Aorta (tissue), 5 donors: ENCODE measurements at places on chromosomes 7 and 10. TPM values are rescaled to one million over a fixed set of nuclear protein-coding genes. Genes with fewer than 3 reads are reported as not detected.
A peak's percentile ranks its signal among the peaks of the same experiment; 100 is the strongest.

GRCh38 chr10:102316421-102316820, 71.1 kb downstream of the GBF1 start:
- no peak for DNase-seq
- no peak overlapping the region for H3K4me3 ChIP-seq
- H3K27me3 ChIP-seq, result no peaks in the 10 kb centered on the region
- no peak overlapping the region for H3K27ac ChIP-seq
- no peaks in the 10 kb centered on the region for H3K4me1 ChIP-seq
- no peaks in the 10 kb centered on the region for H3K36me3 ChIP-seq

GRCh38 chr7:108418946-108419345, 37.3 kb downstream of the NRCAM start:
- DNase-seq, result no peak
- H3K4me3 ChIP-seq, result no peak overlapping the region
- H3K27me3 ChIP-seq, result peaks cover 3% of the 10 kb centered on the region
- H3K36me3 ChIP-seq, result no peaks in the 10 kb centered on the region

GRCh38 chr7:122304319-122304975, at the start of gene FEZF1:
Gene FEZF1, minus strand, starts transcription at chr7:122304750. Its CDS starts 313 bp downstream, at chr7:122304437.
- no peaks in the 10 kb centered on the region for H3K36me3 ChIP-seq
- no peak within 1 kb of the TSS for H3K27ac ChIP-seq
- DNase-seq, result no peak

- no peak overlapping the region for H3K4me3 ChIP-seq
- no peak for DNase-seq
- H3K27ac ChIP-seq, result no peak overlapping the region
- H3K27me3 ChIP-seq, result no peaks in the 10 kb centered on the region
Measured at GRCh38 chr7:66964411-66964810, 31.0 kb downstream of the SBDS start.

DNA sequence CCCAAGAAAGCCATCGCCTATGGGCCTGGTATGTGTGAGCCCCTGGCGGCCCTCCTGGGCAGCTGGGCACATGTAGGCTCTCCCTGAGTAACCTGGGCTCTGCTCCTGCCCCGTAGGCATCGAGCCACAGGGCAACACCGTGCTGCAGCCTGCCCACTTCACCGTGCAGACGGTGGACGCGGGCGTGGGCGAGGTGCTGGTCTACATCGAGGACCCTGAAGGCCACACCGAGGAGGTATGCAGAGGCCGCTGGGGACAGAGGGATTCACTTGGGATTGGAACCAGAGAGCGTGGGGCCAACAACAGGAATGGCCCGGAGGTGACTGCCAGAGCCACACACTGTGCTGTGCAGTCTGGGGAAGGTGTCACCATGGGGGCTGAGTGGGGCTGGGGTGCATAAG, 7.3 kb downstream of the FLNC start:
- peaks cover 9% of the 10 kb centered on the region for H3K36me3 ChIP-seq
- H3K4me3 ChIP-seq, result no peak overlapping the region
- no peaks in the 10 kb centered on the region for H3K27me3 ChIP-seq
- no peaks in the 10 kb centered on the region for H3K4me1 ChIP-seq
- peak; percentile 39 for DNase-seq

- H3K36me3 ChIP-seq, result no peaks in the 10 kb centered on the region
- H3K4me1 ChIP-seq, result no peaks in the 10 kb centered on the region
- H3K27ac ChIP-seq, result no peak overlapping the region
- no peak for DNase-seq
Measured at GRCh38 chr7:92375013-92375412, 72.3 kb upstream of the GATAD1 start.

- H3K36me3 ChIP-seq, result peaks cover under 1% of the 10 kb centered on the region
- peak; percentile 87 for DNase-seq
- H3K4me1 ChIP-seq, result no peaks in the 10 kb centered on the region
- no peaks in the 10 kb centered on the region for H3K27me3 ChIP-seq
Measured at GRCh38 chr10:79221110-79222051, 125.9 kb upstream of the PPIF start.

The GBF1 gene
- 44.0 TPM for total RNA-seq
